Muscle of leg (tissue), 16 donors: ENCODE measurements at places on chromosomes 7 and 10. TPM values are rescaled to one million over a fixed set of nuclear protein-coding genes. Genes with fewer than 3 reads are reported as not detected.

DNA sequence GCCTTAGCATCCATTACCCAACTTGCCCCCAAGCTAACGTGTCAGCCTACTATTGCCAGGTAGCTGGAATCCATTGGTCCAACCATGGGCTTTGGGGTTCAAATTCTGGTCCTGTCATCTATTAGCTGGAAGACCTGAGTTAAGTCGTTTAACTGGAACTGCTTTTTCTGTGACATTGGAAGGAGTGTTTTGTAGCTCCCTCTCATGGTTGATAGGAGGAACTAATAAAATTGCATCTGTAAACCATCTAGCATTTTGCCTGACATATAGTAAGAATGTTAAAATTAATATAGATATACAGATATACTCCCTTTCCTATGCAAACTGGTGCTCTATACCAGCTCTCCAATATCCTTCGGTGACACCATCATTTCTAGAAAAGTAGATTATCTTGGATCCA, 23.8 kb upstream of the SLF2 start:
- no peak for DNase-seq

- DNase-seq: peak; percentile 71
Measured at GRCh38 chr10:92291921-92292845, 1.2 kb downstream of the MARCHF5 start.

DNA sequence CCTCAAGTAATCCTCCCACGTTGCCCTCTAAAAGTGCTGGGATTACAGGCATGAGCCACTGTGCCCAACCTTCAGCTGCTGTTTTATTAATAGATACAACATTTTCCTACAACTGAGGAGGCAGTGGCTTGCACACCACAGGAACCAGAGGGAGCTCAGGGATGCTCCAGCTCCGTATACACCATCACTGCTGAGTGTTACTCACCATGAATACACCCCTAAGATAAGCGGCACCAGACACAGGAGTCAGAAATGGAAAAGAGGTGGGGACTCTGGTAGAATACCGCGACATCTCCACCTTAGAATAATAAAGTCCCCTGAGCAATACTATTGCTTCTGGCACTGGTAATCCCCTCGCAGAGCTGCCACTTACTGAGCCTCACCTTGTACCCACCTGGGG, 68.7 kb upstream of the PDLIM1 start:
- no peak for DNase-seq

GRCh38 chr10:70425096-70425495, 16.4 kb downstream of the NODAL start:
- DNase-seq: no peak

- DNase-seq: no peak
Measured at GRCh38 chr7:150520145-150520544, 5.5 kb downstream of the GIMAP7 start.

The DLX6 gene
- polyA plus RNA-seq: not detected

The FEZF1 gene
- not detected for polyA plus RNA-seq

The PLPP4 gene
- polyA plus RNA-seq: 0.35 TPM
